ENCODE measurements at places on chromosomes 4 and X. TPM values are rescaled to one million over a fixed set of nuclear protein-coding genes. Genes with fewer than 3 reads are reported as not detected.

Gene P2RY4
- not detected for total RNA-seq

Gene LINC00632
- total RNA-seq: 0.15 TPM

Gene TMPRSS11D
- not detected for total RNA-seq

DNA sequence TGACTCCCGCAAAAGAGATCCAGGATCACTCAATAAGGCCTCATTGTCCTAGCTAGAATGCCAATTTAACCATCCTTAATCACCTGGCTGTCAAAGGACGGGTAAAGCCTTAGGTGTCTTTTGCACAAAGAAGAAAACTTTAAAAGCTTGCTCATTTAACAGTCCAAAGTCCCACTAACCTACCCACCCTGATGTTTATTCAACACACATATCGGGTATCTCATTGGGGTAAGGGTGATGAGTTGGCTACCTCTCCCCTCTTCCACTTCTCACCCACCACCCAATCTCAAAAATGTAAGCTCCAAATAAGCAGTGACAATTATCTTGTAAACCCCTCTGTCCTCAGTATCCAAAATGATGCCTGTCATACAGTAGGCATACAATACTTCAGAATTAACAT lies 988 bp upstream of the SRD5A3 start:
- no peak for DNase-seq

GRCh38 chrX:47285836-47286320 lies 53.1 kb downstream of the USP11 start:
- no peak for DNase-seq

DNA sequence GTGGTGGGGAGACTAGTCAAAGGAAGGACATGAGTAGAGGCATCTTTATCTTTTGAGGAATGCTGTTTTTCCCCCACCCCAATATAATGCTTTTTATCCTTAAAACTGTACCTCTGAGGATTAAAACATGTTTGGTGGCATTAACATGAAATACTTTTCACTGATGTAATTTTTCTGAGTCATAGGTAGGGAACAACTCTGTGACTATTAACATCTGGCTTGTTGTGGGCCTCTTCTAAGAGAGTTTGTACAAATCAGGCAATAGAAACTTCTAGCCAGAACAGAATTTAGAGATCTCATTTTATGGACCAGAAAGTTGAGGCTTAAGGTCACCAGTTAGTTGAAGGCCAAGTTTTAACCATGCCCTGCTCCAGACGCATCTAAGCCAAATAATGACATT lies 207.6 kb downstream of the SOX3 start:
- no peak for DNase-seq

- no peak for DNase-seq
Measured at GRCh38 chrX:66232296-66232695, 68.2 kb downstream of the HEPH start.

- no peak for DNase-seq
Measured at GRCh38 chrX:11484290-11484689, 181.4 kb downstream of the ARHGAP6 start.

GRCh38 chr4:74624351-74625151 lies 169.8 kb downstream of the BTC start:
- peak; percentile 93 for DNase-seq

DNA sequence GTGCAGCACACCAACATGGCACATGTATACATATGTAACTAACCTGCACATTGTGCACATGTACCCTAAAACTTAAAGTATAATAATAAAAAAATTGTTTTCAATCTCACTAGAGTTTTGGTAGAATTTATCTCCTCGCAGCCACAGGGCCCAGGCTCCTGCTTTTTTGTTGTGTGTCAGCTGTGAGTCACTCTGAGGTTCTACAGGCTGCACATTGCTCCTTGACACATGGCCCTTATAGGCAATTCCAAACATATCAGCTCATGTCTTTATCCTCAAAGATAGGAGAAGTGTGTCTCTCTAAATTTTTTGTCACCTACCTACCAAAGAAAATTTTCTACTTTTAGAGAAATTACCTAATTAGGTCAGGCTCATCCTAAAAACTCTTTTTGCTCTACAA lies 252.1 kb upstream of the ADGRL3 start:
- no peak for DNase-seq

DNA sequence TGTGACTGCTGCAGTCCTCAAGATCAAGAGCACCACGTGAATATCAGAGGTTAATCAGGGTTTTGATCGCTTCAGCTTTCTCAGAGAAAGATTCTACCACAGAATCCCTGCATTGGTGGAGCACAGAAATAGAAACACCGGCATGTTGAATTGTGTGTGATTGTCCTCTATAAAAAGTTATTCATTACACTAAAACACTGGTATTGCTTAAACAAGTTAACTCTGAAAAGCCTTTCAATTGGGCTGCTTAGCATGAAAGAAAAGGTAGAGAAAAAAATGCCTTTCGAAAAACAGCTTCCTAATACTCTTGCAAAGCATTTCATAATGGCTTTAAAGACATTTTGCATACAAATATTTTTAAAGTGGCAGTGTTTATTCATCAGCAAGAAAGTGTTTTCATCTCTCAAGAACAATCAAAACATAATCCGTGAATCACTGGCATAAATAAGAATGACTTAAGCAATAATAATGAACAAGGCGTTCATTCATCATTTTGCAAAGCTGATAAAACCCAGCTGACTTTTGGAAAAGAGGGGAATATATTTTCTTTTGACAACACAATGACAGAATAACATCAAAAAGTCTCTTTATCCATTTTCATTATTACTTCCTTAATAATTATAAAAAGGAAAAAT lies 61.1 kb downstream of the HELT start:
- no peak for DNase-seq

All from HCT116 (cell line).